ENCODE measurements at places on chromosomes 7 and 10. TPM values are rescaled to one million over a fixed set of nuclear protein-coding genes. Genes with fewer than 3 reads are reported as not detected.

GRCh38 chr10:100148353-100149211 lies 37.2 kb downstream of the ERLIN1 start:
- peak; percentile 93 for DNase-seq

GRCh38 chr7:83643012-83643411 lies 5.9 kb downstream of the SEMA3E start:
- DNase-seq, result no peak

DNA sequence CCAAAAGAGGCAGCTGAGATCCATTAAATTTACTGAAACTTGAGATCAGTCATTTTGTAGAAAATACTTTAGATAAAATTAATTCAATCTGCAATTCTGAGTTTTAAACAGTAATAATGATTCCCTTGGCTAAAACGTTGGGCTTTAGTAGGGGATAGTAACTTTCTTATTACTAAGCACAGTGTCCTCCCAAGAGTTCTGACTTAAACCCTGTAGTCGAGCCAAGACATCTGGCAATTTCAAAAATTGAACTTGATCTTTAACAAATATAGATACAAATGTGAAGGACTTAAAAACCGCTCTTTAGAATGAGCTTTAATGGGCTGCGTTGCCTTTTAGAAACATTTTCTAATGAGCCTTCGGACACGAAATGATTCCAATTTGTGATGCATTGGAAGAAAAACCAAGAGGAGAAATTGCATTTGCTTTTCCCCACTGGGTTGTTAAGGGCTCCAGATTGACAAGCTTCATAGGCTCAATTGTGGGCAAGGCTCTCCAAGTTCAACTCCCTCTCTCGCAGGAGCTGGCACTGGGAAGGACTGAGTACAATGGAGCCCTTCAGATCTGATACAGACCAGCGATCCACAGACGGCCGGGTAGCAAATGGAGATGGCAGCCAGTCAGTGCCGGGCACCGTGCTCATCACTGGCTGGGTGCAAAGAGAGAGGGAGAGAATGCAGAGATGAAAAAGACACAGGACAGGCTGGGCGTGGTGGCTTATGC lies 921.3 kb upstream of the AUTS2 start:
- no peak for DNase-seq

- DNase-seq, result peak; percentile 97
Measured at GRCh38 chr7:77427996-77428603, 12.0 kb upstream of the GSAP start.

GRCh38 chr10:80504897-80505465 lies 32.7 kb upstream of the SH2D4B start:
- no peak for DNase-seq

- DNase-seq, result no peak
Measured at GRCh38 chr10:34816085-34816496, 995 bp upstream of the PARD3 start.

The RNF32 gene
- total RNA-seq, result 1.7 TPM
